ENCODE measurements at places on chromosomes 7 and 10.

DNA sequence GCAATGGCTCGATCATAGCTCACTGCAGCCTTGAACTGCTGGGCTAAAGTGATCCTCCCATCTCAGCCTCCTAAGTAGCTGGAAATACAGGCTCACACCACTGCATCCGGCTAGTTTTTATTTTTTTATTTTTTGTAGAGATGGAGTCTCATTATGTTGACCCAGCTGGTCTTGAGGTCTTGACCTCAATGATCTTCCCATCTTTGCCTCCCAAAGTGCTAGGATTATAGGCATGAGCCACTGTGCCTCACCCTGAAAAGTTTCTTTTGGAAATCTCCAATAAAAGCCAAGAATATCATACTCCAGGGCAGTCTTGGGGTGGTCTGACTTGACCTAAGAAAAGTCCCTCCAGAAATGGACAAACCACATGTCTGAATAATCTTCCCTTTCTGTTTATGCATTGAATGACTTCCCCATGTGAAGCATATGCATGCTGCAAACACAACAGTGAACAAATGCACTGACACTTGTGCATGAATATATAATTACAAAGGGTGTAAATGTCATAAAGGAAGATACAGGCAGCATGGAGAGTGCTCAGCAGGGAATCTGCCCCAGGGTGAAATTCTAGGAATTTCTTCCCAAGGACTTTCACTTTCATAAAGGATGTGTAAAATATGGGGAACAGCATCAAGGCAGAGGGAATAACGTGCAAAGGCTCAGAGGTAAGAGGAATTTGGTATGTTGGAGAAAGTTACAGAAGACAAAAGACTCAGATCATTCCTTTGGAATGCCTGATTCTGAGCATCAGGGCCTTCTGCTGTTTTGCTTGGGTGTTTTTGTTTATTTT lies 142.4 kb upstream of the LYZL1 start:
- no peak for DNase-seq

DNA sequence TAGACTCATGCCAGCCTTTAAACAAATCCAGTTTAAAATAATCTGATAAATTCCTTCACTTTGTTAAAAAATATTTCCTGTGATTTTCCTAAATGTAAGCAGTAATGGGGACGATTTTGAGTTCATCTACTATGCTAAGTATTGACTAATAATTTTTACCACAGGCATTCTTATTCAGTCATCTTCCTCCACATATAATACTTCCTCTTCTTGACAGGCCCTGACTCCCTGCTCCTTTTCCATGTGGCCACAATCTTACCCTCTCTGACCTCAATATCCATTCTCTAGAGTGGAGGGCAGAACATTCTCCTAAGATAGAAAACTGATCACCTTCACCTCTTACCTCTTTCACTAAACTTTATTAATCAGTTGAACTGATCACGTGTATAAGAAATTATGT lies 7.8 kb downstream of the DNAJC2 start:
- no peak for DNase-seq

- no peak for DNase-seq
Observed at GRCh38 chr10:123538401-123539320, 127.5 kb upstream of the GPR26 start.

GRCh38 chr7:47715631-47716068 lies 133.7 kb upstream of the TNS3 start:
- no peak for DNase-seq

DNA sequence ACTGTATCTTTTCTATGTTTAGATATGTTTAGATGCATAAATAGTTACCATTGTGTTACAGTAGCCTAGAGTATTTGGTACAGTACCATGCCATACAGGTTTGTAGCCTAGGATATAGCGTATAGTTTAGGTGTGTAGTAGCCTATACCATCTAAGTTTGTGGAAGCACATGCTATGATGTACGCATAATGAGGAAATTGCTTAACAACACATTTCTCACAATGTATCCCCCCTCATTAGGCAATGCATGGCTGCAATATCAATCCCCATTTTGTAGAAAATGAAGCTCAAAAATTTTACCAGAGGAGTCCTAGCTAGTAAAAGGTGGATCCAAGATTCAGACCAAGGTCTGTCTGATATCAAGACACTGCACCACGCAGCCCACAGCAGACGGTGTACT lies 376.4 kb upstream of the NFE2L3 start:
- no peak for DNase-seq

DNA sequence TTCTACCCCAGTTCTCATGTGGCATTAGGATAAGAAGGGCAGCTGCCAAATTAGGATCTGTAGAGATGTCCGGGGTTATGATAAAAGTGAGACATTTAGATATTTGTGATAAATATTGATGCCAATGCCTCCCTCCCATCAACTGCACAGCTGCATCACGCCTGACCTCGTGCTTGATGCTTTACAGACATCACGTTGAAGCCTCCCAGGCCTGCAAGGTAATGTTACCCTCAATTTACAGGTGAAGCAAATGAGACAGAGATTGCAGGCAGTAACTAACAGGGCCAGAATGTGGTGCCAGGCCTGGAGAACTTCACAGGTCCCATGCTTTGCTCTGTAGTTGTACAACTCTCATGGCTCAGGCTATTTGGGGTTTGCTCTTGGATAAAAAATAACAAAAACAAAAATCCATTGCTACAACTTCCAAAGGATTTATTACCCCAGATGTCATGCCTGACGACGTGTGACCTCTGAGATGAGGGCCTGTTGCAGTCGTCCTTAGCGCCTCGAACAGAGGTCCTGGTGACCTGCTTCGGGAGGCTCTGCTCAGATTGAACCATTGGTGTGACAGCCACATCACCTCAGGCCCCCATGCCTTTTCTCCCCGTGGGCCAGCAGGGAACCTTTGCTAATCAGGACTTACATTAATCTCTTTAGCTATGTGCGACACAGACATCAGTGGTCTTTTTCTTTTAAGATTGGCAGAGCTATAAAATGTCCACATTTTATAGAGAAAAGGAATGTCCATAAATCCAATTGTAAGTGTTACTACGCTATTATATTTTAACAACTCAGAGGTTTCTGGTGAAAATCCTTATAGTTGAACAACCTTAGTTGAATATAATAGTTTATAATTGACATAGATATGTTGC lies 169.3 kb downstream of the ADAM12 start:
- DNase-seq, result no peak

- DNase-seq, result no peak
Observed at GRCh38 chr10:83978681-83979383, 160.5 kb upstream of the GHITM start.

DNA sequence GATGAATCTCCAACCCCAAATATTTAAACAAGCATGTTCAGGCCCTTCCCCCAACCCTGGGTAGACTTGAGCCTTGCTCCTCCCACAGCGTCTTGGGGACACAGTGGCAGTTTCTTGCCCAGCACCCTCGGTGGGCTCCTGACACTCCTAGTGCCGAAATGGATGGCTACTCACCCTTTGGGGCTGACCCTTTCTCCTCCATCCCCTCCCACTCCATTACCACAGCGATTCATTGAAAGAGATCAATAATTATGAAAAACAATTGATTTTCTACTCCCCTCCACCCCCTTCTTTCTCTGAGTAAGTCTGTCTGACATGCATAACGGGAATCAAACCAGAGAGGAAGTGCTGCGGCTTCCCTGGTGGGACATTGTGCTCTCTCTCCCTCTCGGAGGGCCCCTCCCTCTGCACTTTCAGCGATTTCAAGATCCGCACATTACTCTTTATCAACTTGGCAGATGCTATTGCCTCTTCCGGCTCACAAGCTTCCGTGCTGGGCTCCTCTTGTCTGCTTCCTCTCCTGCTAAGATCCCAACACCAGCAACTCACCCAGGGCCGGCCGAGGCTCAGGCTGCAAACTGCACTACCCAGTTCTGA lies 79.0 kb upstream of the PLXNA4 start:
- DNase-seq, result no peak

- no peak for DNase-seq
Observed at GRCh38 chr10:133121479-133121878, 33.8 kb downstream of the ADGRA1 start.

GRCh38 chr7:33423646-33424020 lies 294.3 kb downstream of the BBS9 start:
- no peak for DNase-seq

DNA sequence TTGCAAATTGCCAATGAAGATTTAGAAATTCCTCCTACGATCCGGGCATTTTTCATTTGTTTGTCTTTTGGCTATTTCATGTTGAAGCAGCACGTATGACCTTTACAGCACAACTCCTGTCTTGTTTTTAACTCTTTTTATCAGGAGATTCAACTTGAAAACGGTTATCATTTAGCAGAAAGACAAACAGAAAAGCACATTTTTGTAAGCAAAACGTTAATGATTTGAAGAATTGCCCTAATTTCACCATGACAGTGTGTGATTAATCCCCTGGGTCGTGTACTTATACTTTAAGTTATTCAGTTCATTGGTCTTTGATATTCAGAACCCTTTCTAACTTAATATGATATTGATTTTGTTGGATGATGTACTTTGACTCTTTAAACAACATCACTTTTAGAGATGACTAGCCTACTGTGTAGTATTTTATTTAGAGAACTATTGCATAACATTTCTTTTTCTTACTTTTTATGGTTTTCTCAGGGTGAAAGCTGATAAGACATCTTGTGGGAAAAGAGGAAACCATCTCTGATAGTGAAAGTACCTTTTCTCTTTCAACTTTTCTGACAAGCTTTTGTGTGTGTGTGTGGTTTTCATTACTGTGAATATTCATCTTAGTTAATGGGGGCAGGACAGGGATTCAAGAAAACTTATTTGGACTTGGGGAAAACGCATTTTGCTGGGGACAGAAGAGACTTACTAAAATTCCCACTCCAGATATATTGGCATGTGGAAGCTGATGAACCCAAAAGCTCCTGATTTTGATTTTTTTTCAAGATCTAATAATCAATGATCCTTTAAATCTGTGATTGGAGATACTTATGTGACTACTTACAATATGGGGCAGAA lies 8.1 kb downstream of the HHEX start:
- no peak for DNase-seq

DNA sequence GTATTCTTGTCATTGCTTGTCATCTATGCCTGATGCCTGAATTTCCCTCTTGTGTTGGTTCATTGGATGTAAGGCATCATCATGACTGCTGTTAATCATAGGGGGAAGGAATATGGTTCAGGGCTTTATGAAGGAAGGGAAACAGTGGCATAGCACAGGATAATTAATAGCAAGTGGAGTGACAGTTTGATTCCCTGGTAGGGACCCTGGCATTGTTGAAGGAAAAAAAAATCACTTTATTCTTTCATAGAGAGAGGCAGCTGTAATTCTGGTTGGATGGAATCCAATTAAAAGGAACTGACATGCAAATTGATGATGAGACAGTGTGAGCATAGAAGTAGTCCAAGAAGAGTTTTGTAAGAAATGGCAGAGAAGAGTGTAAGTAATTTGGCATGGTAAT lies 121.4 kb downstream of the AUTS2 start:
- no peak for DNase-seq

GRCh38 chr7:91082852-91083495 lies 181.3 kb upstream of the FZD1 start:
- no peak for DNase-seq

- no peak for DNase-seq
Observed at GRCh38 chr10:95728526-95728925, 27.4 kb upstream of the ENTPD1 start.

GRCh38 chr10:112983444-112984056 lies 33.5 kb downstream of the TCF7L2 start:
- no peak for DNase-seq

DNA sequence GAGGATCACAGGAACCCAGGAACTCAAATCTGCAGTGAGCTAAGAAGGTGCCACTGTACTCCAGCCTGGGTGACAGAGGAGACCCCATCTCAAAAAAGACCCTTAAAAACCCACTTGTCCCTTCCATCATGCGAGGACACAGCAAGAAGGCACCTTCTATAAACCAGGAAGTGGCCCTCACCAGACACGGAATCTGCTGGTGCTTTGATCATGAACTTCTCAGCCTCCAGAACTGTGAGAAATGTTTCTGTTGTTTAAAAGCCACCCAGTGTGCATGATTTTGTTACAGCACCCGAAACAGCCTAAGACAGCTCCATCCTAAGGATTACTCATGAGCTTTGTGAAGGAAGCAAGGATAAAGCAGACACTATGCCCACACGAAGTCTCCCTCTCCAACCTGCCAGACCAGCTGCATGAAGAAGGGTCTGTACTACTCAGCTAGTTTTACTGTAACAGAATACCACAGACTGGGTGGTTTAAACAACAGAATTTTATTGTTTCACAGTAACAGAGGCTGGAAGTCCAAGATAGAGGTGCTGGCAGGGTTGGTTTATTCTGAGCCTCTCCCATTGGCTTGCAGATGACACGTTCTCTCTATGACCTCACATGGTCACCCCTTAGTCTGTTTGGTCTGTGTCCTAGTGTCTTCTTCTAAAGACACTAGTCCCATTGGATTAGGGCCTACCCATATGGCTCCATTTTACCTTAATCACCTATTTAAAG lies 13.7 kb downstream of the VIM start:
- DNase-seq, result no peak

- DNase-seq, result no peak
Observed at GRCh38 chr7:47739301-47739875, 157.5 kb upstream of the TNS3 start.

DNA sequence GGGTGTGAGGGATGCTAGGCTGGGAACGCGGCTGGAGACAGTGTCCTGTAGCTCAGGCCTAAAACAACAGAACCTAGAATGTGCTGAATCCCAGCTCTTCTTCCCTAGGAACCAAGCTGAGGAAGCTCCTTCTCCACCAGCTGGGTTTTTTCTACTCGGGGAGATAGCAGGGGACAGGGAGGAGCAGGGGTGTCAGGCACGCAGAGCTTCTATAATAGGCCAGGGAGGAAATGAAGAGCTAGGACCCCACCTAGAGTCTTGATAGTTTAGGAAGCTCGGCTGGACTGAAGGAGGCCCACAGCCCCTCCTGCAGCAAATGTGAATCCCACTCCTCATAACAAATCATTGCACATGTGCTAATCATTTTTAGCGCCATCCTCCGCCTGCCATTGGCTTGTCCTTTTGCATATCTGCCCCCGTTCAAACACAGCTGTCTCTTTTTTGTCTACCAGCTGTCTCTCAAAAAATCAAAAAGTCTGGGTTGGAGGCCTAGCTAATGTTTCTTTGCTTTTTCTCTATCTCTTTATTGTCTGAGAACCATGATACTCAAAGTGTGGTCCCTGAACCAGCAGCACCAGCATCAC lies 24.1 kb upstream of the FAM180A start:
- DNase-seq, result no peak

- no peak for DNase-seq
Observed at GRCh38 chr7:108345710-108346336, 110.4 kb downstream of the NRCAM start.
